Cerebellar nuclear complex (tissue), 1 donor: ENCODE measurements at places on chromosomes 5 and 9.

DNA sequence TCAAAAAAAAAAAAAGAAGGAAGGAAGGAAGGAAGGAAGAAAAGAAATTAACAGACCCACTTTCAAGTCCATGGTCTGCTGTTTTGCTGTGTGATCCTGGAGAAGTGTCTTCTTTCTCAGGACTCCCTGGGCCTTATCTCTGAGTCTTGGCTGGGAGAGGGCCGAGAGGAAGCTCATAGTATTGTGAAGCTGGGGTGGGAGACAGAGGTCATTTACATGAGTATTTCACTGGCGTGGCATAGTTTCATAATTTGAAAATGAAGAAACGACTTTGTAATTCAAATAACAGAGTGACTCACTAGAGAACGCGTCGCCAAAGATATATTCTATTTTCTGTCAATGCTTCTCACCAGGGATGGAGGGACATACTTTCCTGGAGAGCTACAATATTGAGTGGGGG lies 2.4 kb upstream of the C9orf50 start:
- no peak for DNase-seq

DNA sequence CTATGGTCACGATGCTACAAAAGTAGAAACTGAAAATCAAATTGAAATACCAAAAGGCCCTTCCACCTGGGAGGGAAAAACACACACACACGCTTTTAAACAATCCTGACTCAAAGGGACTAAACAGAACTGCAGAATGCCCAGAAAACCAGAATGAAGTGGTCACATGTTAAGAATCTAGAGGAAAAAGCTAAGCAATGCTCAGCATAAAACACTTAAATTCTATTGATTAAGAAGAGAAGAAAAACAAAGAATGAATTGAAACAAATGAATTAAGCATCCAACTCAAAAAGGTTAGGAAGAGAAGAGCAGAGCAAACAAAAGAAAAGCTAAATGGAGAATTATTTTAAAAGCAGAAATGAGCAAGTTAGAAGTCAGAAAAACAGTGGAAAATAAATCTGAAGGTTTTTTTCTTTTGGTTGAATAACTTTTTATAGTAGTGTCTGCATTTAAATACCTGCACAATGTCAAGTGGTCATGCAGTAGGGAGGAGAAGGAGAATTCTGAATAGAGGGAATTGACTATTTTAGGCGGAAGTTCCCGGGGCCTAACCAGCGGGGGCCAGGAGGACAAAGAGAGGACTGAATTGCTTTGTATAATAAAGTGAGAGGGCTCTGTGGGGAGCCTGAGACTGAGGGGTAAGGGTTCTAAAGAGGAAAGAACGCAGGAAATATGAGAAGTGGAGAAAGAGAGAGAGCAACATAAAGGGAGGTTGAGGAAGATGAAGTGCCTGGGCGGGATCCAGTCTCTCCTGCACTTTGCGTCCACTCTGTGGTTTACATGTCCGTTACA lies 146.8 kb downstream of the ATPSCKMT start:
- DNase-seq: no peak

DNA sequence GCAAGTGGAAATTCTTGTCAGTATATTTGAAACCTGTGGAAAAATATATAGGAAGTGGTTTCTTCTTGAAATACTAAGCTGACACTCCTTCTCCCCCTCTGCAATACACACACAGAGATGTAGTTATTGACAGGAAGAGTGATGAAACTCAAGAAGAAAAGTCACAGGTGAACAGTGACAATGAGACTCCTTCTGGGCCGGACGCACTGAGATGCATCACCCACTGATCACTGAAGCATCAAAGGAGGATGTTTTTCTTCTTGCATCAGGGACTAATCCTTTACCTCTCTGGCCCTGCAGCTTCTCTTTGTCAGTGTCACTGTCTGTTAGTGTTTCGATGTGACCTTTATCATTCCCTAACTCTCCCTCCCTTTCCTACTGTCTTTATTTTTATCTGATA lies 1864.2 kb upstream of the C9orf72 start:
- no peak for DNase-seq

DNA sequence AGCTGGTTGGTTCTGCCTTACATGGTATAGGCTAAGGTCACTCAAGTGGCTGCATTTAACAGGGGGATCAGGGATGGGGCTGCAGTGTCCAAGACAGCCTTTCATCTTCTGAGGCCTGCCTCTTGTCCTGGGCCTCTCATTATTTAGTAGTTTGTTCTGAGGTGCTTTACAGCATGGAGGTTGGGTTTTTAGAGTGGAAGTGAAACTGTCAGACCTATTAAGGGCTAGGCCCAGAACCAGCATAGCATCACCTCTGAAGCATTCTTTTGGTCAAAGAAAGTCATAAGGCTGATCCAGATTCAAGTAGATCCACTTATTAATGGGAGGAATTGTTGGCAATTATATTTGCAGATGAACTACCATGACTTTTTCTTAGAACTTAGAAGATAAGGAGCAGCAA lies 146.0 kb upstream of the NMUR2 start:
- DNase-seq: no peak

GRCh38 chr9:38414040-38414723 lies 10.1 kb downstream of the IGFBPL1 start:
- no peak for DNase-seq

DNA sequence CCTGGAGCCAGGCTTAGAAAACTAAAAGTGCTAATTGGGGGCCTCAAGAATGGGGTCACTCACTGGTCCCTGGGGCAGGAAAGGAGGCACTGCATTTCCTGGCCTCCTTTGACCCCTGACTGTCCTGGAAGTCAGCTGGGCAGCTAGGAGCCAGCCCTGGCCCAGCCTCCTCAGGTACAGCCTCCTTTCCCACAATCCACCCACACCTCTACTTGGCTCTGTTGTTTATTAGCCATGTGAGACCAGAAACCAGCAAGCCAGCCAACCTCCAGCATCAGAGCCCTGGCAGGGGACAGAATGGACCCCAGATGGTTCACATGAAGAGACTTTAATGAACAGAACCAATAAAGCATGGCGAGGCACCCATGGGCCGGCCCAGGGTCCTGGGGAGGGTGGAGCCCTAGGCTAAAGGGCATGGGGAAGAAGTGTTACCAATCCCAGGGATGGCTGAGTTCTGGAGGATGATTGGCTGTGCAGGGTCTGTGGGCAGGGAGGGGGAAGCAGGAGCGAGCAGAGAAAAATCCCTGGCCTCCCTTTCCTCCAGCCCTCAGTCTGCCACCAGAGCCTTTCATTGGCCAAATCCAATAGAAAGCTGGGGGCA lies 55.3 kb upstream of the ANGPTL2 start:
- DNase-seq: no peak

- no peak for DNase-seq
These were observed 60.3 kb upstream of the RIOK2 start for GRCh38 chr5:97243353-97243752.

- no peak for DNase-seq
These were observed 45.3 kb upstream of the ADAMTSL1 start for GRCh38 chr9:18428661-18429060.

DNA sequence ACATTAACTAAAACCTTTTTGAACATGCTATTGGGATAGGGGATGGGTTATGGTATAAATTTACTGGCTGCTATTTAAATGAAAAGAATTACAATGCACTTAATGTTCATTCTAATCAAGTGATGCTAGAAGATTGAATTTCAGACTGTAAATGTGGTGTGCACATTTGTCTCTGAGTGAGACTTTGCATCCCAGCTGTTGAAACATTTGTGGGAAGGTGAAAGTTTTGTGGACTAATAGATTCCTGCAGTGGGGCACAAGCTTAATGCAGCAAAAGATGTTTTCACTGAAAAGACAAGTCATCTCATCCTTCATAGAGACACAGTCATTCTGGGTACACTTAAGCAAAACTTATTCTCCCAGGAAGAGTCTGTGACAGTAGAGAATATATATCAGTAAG lies 323.6 kb downstream of the NFIB start:
- no peak for DNase-seq

GRCh38 chr9:111483439-111483857 lies 735 bp downstream of the ECPAS start:
- no peak for DNase-seq
